ENCODE measurements at places on chromosomes 1 and 21.

DNA sequence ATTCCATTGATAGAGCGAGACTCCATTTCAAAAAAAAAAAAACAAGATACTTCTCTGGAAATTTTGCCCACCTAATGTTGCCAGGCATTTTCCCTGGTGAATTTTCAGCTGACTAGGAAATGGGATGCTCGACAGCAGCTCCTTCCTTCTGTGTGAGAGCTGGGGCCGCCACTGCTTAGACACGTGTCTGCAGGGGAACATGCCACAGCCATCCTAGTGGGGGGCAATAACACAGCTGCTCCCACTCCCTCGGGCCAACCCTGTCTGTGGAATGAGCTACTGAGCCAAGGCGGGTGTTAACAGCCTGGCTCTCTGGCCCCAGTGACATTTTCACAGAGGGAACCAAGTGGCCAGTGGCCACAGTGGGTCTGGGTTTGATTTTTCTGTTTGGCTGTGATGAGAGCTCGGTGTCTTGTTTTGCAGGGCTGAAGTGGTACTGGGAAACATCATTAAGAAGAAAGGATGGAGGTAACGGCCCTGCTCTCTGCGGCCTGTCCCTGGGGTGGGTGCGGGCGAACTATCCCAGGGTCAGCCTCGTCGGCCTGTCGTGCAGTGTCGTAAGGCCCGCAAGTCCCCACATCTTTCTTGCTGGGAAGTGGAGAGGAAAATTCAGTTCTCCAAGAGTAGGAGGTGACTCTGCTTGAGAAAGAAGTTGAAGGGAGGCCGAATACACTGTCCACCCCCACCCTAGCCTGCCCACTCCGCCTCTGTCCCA, 39.2 kb downstream of the KCNAB2 start:
- DNase-seq: no peak

GRCh38 chr1:41611068-41611931, 126.8 kb upstream of the EDN2 start:
- no peak for DNase-seq

- DNase-seq: no peak
These were observed 28.4 kb downstream of the STX6 start for GRCh38 chr1:180994262-180994661.

DNA sequence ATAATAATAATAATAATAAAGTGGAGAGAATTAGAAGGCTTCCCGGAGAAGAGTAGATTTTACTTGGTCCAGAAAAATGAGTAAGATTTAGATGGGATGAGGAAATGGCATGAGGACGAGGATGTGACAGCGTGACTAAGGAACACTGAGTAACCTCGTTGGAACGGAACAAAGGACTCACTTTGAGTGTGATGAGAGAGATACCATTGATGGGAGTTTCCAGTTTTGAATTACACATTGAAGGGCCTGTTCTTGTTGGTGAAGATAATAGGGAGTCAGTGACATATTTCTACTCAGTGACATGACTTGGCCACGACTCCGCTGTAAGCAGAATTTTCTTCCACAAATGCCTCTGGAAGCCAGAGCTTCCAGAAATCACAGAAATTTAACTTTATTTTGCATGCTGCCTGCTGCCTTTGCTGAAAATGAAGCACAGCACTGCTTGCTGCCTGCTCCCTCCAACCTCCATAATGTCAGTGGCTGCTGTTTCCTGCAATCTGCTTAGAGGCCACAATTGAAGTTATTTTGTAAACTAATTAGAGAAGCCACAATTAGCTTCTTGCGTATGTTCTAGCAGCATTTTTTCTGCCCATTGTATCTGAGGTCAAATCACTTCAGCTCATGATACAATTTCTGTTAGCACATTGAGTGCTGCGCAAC, 33.7 kb upstream of the FBXO28 start:
- DNase-seq: no peak

- DNase-seq: no peak
These were observed 61.1 kb downstream of the UBE2T start for GRCh38 chr1:202280595-202280994.

DNA sequence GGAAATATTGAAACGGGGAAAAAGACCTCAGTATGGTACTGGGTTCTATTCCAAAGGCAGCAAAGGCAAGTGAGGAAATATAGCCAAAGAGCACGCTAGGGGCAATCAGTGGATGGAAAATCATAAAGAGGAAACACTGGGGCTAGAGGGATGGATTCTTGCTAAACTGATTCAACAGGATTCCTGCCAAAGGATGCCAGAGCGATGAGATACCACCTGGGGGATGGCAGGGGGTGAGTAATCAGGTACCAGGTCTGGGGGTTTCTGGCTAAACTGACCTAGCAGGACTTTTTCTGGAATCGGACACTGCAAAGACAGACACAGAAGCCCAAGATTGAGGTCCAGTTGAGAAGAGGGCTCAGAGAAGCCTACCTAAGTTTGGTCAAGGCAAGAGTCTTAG, 6.7 kb downstream of the CHI3L2 start:
- DNase-seq: no peak

- DNase-seq: no peak
These were observed 54.2 kb upstream of the EEIG2 start for GRCh38 chr1:108505763-108506070.

GRCh38 chr1:224183591-224184312, 712 bp downstream of the DEGS1 start:
- no peak for DNase-seq

GRCh38 chr1:40919475-40920011, 57.4 kb upstream of the CITED4 start:
- DNase-seq: no peak

DNA sequence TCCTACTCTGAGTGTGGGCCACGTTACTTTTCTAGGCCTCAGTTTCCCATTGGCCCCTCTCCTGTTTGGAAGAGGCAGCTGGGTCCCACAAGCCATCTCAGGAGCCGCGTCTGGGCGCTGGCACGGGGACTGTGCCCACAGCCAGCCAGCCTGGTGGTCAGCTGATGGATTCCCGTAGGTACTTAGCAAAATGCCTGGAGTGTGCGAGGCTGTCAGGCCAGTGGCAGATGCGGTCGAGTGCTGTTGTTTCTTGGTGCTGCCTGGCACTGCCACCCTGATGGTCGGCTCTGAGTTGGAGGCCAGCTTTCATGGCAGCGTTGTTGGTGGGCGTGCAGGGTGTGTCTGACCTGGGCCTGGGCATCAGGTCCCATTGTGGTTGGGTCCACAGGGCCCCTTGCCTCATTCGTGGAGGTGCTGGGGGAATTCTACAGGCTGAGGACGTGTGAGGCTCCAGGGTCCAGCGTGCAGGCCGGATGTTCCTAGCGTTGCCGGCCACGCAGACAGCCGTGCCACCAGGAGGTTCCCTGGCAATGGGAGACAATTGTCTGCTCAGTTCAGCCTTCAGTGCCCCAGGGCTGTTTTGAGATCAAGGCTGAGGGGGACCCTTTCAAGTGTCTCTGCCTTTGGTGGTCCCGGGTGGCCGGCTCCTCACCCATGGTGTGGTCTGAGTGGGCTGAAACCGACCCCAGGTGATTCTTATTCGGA, 20.9 kb downstream of the SKI start:
- no peak for DNase-seq

GRCh38 chr1:60425528-60425927, 352.0 kb upstream of the C1orf87 start:
- no peak for DNase-seq

GRCh38 chr21:32770871-32771523, 558 bp downstream of the PAXBP1 start:
- DNase-seq: peak; percentile 12

- no peak for DNase-seq
These were observed 181.6 kb downstream of the NEGR1 start for GRCh38 chr1:72100771-72101170.

DNA sequence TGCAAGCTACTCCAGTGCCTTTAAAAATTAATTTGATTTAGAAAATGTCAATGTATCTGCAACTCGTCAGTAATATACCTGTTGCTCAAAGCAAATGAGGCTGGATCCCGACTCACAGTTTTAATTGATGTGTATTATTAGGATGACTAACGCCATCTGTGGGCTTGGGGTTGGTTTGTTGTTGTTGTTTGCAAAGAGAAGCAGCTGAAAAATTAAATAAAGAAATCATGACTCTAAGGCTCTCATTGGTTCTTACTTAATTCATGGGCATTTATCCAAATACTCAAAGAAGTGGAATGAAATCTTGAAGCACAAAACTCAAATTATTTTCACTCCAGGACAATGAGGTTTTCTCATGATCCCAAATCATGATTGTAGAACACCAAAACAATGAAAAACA, 46.4 kb downstream of the SEC16B start:
- DNase-seq: no peak

DNA sequence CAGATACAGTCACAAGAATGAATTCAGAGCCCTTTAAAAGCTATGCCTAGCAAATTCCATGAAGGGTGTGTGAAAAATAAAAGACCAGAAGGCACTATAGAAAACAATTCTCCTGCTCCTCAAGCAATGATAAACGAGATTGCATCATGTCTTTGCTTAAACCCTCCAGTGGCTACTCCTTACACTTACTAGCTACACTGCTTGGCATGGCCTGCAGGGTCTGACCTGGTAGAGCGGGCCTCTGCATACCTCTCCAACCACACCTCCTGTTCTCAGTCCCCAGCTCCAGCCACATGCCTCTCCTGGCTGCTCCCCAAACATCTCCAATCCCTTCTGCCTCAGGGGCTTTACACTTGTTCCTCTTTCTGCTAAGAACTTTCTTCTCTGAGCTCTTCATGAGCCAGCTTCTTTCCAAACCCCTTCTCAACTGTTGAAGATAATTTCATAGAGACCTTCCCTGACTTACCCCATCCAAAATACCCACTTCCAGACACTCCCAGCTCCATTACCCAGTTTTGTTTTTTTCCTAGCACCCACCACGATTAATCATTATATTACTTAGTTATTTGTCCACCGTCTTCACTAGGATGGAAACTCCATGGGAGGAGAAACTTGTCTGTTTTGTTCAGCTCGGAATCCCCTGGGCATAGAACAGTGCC, 11.2 kb upstream of the CREG1 start:
- no peak for DNase-seq

- no peak for DNase-seq
These were observed 16.2 kb downstream of the ZNF362 start for GRCh38 chr1:33272509-33272908.

DNA sequence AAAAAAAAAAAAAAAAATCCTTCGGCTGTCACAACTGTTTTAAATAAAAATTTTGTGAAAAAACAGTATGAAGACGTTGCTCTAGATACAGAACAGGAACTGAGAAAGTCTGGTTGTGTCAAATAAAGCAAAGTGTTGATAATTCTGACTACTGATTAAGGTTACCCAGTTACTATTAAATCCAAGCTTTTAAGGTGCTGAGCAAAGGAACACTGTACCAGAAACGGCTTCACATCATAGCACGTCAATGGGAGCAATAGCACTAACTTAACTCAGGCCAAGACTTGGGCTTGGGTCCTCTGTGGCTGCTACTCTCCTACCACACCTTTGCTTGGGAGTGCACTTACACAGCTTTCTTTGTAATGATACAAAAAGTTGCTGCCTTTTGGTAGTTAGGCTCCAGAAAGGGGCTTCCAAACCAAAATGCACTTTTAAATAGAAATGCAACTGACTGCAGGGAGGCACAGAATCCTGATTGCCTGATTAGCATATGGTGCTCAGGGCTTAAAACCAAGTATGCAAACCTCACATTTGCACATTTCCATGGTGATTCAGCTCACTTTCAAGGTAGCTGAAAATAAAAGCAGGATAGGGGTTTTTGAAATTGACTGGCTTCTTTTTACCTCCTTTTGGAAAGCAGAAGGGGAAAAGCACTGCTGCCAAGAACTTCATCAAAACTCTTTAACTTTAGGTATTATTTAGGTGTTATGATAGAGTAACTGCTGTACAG, 6.3 kb downstream of the MCL1 start:
- no peak for DNase-seq

DNA sequence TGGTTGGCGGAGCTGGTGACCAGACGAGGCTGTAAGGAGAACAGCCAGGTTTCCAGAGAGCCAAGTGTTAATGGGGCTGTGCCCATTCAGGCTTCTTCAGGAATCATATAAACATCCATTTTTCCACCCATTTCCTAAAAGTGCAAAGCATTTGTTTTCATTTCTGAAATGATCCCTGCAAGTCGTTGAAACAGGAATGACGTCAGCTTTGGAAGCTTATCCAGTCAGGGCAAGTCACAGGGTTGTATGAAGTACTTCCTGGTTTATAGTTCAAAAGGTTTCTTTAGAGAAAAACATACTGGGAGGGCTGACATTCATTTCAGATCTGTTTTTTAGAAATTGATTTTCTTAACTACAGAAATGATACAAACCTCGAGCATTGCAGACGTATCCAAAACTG, 29.2 kb downstream of the IGSF5 start:
- no peak for DNase-seq

- DNase-seq: no peak
These were observed 13.3 kb upstream of the GSTM4 start for GRCh38 chr1:109642626-109643025.

GRCh38 chr1:44786138-44786840, 1.7 kb downstream of the BEST4 start:
- DNase-seq: peak; percentile 63

DNA sequence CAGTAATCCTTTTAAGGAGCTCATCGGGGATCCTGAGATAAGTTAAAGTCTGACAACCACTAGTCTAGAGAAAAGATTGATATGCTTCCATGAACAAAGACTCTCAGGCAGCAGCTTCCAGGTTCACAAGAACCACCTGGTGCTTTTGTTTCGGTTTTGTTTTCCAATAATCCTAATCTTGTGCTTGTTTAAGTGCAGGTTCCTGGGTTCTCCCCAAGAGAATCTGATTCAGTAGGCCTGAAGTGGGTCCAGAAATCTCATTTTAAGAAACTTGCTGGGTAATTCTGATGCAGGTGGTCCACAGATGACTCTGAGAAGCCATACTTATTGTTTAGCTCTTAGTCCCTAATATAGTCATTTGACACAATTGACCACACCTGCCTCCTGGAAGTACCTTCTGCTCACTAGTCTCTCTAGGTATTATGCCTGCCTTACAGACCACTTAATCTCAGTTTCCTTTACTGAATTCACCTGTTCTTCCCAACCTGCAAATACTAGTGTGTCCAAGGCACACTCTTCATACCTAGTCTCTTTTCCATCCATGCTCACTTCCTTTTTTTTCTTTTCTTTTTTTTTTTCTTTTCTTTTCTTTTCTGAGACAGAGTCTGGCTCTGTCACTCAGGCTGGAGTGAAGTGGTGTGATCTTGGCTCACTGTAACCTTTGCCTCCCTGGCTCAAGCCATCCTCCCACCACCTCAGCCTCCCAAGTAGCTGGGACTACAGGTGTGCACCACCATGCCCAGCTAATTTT, 20.5 kb upstream of the FRRS1 start:
- no peak for DNase-seq

- peak; percentile 62 for DNase-seq
These were observed 44.5 kb upstream of the CRNN start for GRCh38 chr1:152458384-152459185.

DNA sequence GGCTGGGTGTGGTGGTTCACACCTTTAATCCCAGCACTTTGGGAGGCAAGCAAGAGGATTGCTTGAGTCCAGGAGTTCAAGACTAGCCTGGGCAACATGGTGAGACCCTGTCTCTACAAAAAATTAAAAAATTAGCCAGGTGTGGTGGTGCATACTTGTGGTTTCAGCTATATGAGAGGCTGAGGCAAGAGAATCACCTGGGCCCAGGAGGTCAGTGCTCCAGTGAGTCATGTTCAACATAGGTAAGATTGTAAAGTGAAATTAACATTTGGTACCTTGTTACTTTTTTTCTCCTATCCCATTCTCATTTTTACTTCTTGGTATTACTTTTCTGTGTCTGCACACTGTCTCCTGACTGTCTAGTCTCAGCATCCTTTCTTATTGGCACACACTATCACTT, 19.0 kb downstream of the MAGI3 start:
- no peak for DNase-seq
